ENCODE measurements at places on chromosomes 7 and 10.

- DNase-seq: peak; percentile 90
Observed at GRCh38 chr7:70678621-70679251, 453.2 kb upstream of the GALNT17 start.

DNA sequence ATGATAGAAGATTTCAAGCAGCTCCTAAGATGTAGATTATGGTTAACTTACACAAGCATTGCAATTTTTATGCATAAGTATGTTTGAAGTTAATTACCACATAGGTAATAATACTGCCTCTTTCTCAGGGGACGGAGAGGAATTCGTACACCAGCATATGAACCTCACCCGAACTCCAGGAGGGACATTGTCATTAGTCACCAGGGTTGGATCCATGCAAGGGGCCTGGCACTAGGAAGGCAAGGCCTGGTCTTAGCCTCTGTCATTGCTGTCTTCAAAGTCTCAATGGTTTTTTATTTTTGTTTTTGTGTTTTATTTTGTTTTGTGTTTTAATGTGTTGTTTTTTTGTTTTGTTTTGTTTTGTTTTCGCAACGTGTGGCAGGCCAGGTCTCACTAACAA, 145.6 kb upstream of the PPP2R2D start:
- DNase-seq: no peak

DNA sequence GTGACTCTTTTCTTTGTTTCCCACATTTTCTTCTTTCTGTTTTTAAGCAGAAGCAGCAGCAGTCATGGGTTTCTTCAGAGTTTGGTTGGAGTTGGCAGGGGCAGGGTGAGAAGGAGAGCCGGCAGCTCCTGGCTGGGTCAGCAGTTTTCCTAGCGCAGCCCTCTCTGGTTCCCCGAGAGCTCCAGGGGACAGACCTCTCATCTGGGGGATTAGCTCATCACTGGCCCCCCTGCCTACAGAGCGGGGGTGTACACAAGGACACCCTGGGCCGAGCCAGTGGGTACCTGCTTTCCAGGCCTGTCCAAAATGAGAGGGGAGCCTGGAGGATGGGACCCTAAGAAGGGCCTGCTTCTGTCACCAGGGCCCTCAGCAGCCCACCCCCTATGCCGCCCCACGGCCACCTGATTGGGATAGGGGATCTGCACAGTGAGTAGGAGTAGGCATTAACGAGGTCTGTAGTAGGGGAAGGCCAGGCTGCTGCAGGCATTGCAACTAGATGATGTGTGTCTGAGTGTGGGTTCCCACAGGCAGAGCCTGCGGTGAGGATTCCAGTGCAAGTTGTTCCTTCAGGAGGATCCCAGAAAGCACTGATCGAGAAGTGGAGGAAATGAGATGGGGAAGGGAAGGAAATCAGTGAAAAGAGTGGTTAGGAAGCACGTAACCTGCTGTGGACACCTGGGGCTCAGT, 122.9 kb upstream of the PPIF start:
- no peak for DNase-seq

DNA sequence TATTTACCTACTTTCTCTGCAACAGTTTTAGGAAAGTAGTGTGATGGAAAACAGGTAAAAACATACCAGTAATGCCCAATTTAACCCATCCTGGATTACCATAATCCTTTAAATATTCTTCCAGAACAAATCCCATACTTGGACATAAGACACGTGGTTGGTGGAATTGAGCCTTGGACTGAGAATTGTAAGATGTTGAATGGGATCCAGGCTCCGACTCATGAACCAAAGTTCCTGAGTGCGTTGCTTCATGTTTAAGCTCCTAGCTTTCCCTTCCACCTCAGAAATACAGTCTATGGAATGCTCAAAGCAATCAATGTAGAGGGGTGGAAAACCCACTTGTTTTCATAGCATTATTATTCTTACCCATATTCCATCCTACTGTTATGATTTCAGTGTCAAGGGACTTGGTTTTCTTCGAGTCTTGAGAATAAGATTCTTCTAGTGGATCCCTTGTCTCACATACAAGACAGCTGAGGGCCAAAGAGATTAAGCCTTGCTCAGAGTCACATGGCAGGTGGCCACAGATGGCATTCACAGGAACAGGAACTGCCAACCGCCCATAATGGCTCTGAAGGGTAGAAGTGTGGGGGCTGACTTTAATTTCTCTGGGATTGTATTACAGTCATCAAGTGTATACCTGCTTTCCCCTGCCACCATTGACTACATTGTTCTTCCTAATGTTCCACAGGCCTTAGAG, 171.2 kb downstream of the GFRA1 start:
- no peak for DNase-seq

GRCh38 chr7:68604541-68604940, 993.7 kb upstream of the AUTS2 start:
- DNase-seq: no peak

GRCh38 chr7:25392588-25393338, 164.5 kb upstream of the NPVF start:
- DNase-seq: no peak

DNA sequence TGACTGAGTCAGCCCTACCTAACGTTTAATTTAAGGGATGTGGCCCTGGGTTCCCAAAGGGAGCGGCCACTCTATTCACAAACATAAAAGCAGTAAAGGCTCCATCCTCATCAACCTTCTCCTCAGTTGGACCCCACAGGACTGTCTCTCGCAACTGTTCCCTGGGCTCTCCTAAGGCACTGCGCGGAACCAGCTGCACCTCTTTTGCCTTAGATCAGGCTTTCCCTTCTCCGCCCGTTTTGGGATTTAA, 689 bp upstream of the GTPBP4 start:
- DNase-seq: peak; percentile 8

GRCh38 chr10:45076891-45077290, 76.2 kb downstream of the ZNF22 start:
- DNase-seq: no peak

- DNase-seq: no peak
Observed at GRCh38 chr10:34343764-34344163, 471.3 kb downstream of the PARD3 start.

GRCh38 chr7:52584041-52584440, 451.4 kb upstream of the POM121L12 start:
- DNase-seq: no peak
